ENCODE measurements at places on chromosomes 12 and 14. TPM values are rescaled to one million over a fixed set of nuclear protein-coding genes. Genes with fewer than 3 reads are reported as not detected.

Gene FGF6
- not detected for total RNA-seq

- DNase-seq: no peak
Observed at GRCh38 chr14:99267837-99268781, 3.9 kb downstream of the BCL11B start.

DNA sequence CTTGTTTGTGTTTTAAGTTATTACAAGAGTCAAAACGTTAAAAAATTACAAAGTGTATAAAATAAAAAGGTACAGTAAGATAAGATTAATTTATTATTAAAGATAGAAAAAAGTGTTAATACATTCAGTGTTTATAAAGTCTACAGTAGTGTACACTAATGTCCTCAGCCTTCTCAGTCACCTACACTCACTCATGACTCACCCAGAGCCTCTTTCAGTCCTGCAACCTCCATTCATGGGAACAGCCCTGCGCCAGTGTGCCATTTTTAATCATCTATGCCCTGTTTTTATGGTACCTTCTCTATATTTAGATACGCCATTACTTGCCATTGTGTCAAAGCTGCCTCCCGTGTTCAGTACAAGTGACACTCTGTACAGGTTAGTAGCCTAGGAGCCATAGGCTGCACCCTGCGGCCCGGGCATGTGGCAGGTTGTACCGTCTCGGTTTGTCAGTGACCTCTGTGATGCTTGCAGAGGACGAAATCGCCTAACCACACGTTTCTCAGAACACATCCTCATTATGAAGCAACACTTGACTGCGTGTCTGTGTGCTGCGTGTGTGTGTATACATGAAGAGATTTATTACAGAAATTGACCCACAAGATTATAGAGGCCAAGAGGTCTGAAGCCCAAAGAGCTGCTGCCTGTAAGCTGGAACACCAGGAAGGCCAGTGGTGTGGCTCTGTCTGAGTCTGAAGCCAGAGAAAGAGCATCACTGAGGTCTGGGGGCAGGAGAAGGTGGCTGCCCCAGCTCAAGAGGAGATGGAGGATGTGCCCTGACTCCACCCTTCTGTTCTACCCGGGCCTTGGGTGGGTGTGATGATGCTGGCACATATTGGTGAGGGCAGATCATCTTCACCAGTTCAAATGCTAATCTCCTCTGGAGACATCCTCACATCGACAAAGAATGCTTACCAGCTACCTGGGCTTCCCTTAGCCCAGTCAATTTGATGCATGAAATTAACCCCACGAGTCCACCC is 116.6 kb upstream of the C14orf180 start:
- DNase-seq: no peak

- no peak for DNase-seq
Observed at GRCh38 chr12:3427956-3428355, 63.0 kb upstream of the PRMT8 start.

DNA sequence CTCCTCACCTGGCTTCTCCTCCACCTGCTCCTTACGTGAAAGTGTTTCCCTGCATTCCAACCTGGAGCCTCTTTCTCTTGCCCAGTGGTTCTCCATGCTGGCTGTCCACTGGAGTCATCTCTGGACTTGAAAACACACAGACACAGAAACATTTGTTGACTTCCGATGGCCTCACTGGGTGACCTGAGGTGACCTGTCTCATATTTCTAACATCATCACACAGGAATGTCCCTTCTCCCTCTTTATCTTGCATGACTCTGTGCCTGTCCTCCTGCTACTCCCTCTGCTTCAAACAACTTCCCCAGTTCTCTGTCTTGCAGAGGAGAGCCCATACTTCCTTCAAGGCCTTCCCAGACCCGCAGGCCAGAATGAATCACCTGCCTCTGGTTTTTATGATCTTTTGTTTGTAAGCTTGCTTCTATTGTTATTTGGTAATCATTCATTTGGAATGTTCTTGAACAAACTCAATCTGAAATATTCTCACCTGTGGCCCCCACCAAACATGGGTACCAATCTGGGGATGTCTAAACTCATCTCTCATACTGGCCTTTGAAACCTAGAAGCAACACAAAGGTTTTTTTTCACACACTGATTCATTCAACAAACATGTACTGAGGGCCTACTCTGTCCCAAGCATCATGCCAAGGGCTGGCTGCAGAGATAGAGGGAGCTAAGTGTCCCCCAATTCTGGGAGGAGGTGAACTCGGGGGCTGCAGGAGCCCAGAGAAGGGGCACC is 9.7 kb upstream of the RIN3 start:
- no peak for DNase-seq

GRCh38 chr12:73352826-73353225 is 1080.7 kb downstream of the TRHDE start:
- DNase-seq: no peak

Gene KRT6C
- not detected for total RNA-seq

Gene SLC25A47
- not detected for total RNA-seq

- DNase-seq: no peak
Observed at GRCh38 chr14:34072921-34073320, 122.0 kb upstream of the EGLN3 start.

DNA sequence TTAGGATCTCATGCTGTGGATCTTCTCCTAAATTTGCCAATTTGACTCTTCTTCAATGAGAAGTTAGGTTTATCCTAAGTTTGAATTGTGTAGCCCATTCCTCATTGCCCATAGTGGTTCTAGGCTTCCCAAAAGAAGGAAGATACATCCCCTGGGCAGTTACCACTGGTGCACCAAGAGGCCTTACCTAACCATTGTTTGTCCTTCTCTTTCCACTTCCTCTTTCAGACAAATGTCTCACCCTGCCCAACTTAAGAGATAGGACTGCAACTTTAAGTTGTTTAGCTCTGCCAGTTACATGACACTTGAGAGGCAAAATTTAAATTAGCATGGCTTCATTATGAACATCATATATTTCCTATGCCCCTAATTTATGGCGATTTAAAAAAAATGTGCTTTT is 9.4 kb upstream of the KCNH3 start:
- DNase-seq: no peak

- no peak for DNase-seq
Observed at GRCh38 chr12:132761032-132761920, at the start of gene ANKLE2. Gene ANKLE2, minus strand, starts transcription at chr12:132761832. Its CDS starts 34 bp downstream, at chr12:132761798.

DNA sequence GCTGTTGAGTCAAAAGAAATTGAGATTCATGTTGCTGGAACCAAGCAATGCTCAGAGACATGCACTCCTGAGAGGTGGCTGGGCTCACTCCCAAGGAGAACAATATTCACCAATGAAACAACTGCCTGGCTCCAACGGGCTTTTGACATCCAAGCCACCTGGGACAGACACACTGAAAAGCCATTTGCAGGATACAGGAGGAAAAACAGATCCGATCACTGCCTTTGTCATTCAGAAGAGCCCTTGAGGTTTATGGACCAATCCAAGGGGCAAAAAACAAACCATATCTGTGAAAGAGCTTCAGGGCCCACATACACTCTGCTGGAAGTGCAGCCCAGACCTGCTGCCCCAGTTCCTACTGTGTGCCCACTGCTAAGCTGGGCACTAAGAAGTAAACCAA is 277.5 kb downstream of the NUAK1 start:
- no peak for DNase-seq

- no peak for DNase-seq
Observed at GRCh38 chr14:39467889-39468524, 35.8 kb upstream of the FBXO33 start.

GRCh38 chr12:96395236-96395635 is 5.0 kb downstream of the CDK17 start:
- DNase-seq: no peak

GRCh38 chr12:1528791-1529190 is 65.6 kb downstream of the FBXL14 start:
- no peak for DNase-seq

GRCh38 chr14:30082486-30082885 is 154.8 kb upstream of the PRKD1 start:
- no peak for DNase-seq

- no peak for DNase-seq
Observed at GRCh38 chr12:12240662-12241340, 26.0 kb downstream of the LRP6 start.

DNA sequence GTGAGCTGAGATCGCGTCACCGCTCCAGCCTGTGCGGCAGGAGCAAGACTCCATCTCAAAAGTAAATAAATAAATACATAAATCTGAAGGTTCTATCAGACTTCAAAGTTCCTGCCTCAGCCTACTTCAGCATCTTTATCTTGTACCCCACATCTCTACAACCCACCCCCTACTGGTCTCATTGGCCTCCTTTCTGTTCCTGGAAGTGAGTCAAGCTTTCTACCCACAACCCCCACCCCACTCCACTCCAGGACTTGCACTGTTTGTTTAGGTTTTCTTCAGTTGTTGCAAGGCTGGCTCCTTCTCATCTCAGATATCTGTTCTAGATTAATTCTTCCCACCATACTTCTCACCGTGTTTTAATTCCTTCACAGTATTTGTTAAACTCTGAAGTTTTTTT is 714 bp upstream of the PSMC6 start:
- DNase-seq: no peak
